ENCODE measurements at places on chromosomes 3 and 15.

DNA sequence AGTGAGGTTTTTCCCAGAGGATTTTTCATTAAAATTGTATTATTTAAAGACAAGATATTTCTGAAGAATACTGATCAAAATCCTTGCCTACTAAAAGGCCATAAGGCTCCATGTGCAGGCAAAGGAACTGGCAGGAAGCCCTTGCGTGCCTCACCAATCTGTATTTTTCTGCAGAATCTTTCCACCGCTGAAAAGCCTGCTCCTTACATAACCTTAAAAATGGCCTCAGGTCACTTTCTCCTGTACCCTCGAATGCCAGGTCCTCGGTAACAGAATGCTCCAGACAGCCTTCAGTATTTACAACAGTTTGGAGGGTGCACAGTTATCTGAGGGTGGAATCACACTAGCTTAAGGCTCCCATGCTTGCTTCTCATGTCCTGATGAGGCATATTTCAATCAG lies 3.2 kb downstream of the MORC1 start:
- DNase-seq: no peak

GRCh38 chr3:93994056-93994455 lies 14.1 kb downstream of the ARL13B start:
- DNase-seq: no peak

DNA sequence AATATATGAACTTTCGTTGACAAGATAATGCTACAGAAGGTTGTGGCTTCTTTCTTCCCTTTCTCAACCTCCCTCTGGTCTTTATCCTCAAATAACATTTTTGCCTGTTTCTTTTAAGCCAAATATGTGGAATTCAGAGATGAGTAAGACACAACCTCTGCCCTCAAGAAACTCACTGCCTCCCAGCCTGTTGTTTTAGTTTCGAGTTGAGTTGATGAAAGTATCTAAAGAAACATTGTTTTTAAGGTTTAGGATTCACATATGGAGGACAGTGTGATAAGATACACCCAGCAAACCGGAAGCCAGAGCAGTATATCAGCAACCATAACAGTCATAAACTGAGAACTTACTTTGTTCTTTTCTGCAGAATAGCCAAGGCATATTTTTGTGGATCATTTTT lies 218.6 kb downstream of the THSD4 start:
- no peak for DNase-seq

GRCh38 chr3:144369129-144369879 lies 397.7 kb downstream of the DIPK2A start:
- DNase-seq: no peak

DNA sequence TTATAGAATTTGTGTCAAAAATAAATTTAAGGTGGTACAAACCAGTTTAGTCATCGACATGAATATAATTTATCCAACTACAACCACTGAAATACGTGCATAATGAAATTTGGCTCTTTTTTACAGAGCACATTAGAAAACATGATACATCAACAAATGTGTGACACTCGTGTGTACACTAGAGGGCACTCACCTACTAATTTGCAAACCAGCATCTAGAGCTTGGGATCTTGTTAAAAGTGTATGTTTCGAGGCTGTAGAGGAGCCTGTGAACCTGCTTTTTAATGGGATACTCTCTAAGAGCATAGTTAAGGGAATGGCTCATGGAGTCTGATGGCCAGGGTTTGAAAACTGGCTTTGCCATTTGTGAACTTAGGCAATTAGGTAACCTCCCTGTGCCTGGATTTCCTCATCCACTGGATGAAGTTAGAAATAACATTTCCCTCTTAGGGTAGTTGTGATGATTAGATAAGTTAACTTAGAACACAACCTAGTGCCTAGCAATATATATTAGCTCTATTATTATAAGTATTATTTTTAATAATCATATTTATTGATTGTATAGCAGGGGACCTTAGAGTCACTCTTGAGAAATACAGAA lies 8.8 kb upstream of the CPOX start:
- DNase-seq: no peak

DNA sequence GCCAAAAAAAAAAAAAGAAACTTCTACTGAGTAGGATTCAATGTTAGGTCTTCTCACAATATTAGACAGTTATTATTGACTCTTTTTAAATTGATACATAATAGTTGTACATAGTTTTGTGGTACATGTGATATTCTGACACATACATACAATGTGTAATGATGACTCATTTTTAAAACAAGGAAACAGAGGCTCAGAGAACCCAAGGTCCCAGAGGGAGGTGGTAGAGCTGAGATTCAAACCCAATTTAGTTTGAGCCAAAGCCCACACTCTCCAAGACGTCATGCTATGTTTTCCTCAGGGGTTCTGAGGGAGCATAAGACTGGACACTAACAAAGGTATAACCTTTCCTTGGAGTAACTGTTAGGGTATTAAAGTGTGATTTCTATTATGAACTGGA lies 40.6 kb downstream of the MYO5C start:
- no peak for DNase-seq

GRCh38 chr3:144287001-144287400 lies 315.4 kb downstream of the DIPK2A start:
- DNase-seq: no peak

GRCh38 chr15:80107774-80108173 lies 45.0 kb upstream of the FAH start:
- DNase-seq: no peak

DNA sequence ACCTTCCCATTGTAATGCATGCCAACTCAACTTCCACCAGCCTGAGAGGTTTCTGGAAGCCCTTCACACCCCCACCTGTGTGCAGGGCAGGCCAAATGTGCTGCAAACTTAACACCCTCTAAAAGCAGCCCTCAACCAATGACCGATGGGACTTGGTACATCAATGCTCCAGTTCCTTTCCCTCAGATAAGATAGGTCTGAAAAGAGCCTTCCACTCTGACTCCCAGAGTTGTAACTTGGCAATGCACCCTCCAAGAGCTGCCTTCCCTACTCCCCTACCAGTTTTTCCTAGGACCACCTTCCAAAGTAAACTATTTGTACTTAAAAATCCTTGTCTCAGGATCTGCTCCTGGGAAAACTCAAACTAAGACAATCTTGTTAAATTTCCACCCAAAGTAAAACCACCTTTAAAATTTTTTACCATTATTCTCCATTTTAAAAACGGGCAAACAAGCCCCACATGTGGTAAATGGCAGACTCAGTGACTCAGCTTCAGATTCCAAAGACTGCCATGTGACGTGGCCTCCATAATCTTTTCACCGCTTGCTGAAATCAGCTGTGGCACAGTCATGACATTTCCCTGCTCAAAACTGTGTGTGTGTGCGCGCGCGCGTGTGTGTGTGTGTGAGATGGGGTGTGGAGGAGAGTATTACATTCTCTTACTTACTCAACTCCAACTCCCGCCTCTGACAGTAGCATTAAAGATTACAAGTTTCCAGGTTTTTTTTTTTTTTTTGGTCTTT lies 17.2 kb downstream of the RASGRP1 start:
- no peak for DNase-seq

GRCh38 chr3:123499322-123499721 lies 50.4 kb upstream of the ADCY5 start:
- DNase-seq: no peak

DNA sequence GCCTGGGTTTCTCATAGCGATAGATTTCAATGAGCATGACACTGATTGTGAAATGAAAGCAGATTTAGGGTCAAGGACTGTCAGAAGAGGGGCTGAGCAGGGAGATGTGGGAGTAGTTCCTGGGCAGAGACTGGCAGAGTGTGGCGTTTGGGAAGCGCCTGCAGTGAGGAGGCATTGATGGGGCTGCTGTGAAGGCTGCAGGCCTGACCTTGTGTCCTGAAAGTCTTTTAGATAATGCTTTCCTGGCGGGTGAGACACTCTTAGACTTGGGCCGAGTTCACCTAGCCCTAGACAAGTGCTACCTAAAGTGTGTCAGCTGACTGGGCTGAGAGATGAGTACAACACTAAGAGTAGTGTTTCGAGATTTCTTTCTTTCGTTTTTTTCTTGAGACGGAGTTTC lies 20.7 kb downstream of the USP13 start:
- DNase-seq: no peak

Measured in activated CD8-positive, alpha-beta memory T cell treated with anti-CD3 and anti-CD28 coated beads for 1 hour (primary cell).